ENCODE measurements at places on chromosomes 5 and 9.

DNA sequence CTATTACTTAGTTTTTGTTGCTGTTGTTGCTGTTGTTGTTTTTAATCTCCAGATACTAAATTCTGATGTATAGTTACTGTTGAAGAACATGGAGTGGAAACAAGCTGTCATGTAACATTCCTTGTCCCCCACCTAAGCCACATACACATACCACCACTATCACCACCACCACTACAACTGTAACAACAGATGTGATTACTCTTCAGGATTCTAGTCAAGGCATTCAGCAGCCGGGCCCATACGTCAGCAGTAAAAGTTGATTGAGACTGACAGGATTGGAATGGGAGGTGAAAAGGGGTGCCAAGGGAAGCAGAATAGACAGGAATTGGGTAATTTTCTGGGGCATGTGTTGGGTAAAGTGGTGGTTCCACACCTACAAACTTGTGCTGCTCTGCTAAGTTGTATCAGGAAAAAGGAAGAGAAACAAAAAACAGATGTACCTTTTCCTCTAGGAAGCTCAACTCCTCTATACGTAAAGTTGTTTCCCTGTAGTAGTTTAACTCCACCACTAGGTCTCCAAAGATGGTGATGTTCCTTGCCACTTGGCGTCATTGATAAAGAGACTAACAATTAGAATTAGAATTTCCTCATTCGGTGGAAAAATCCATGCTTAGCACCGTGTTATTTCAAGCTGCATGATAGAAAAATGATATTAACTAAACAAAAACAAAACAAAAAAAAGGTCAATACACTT is 138.6 kb downstream of the ARRDC3 start:
- no peak for DNase-seq

DNA sequence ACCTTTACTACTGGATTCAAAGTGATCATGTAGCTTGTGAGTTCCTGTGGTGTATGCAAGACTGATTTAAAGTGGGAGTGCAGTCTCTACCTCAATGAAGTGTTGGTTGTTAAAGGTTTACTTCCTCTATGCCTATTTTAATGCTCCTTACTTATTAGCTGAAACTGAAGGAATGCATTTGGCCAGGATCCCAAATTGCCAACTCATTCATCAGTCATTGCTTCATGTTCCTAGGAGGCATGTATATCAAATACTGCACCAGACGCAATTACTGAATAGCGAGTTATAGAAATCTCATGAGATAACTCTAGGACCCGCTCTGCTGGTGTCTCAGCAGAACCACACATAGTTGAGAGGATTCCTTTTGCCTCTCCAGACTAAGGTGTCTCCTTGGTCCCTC is 143.0 kb upstream of the RPS23 start:
- DNase-seq = no peak

- no peak for DNase-seq
Measured at GRCh38 chr5:173302546-173303155, 25.6 kb downstream of the STC2 start.

DNA sequence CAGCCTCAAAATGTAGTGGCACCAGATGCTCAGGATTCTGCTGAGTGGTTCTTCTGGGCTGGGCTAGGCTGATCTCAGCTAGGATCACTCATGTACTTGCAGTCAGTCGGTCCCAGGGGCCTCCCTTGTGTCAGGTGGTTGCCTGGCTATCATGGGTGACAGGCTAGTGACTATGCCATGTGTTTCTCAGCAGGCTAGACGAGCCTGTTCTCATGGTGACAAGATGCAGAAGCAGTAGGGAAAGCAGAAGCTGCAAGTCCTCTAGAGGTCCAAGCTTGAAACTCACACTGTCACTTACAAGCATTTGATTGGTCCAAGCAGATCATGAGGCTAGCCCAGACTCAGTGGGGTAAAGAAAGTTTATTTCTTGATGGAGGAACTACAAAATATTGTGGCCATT is 15.2 kb upstream of the KCNMB1 start:
- no peak for DNase-seq

- no peak for DNase-seq
Measured at GRCh38 chr9:34158362-34158869, 20.4 kb upstream of the UBAP1 start.

DNA sequence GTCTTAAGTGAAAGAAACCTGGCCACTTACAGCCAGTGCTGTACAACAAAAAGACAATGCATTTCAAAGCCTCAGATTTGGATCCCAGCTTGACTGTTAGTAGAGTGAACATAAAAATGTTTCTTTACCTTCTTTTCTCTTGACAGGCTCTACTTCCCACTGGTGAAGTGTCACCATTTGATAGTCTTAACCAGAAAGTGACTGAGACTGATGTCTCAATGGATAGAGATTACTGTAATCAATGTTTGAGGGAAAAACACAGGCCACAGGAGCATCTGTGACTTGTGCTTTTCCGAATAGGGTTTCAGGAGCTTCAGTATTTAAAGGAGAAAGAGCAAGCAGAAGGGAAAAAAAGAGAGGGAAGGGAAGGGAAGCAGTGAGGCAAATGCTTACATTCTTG is 41.7 kb upstream of the STK32A start:
- no peak for DNase-seq

DNA sequence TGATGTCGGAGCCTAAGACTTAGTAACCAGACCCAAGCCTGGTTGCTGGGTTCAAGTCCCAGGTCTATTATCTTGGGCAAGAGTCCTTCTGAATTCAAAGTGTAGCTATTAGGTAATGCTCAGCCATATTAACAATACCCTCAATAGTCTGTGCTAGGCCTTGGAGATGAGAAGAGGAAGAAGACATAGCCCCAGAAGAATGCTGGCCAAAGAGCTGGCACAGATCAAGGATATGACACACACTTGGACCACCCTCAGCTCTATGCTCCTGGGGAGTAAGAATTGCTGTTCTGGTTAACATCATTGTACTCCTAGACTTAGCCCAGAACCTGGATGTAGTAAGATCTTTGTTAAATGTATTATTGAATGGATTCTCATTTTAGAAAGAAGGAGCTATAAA is 426.7 kb downstream of the CDK5RAP2 start:
- DNase-seq = no peak

GRCh38 chr9:123866497-123866896 is 63.4 kb downstream of the DENND1A start:
- no peak for DNase-seq

- no peak for DNase-seq
Measured at GRCh38 chr5:35026280-35026840, 21.4 kb downstream of the AGXT2 start.

DNA sequence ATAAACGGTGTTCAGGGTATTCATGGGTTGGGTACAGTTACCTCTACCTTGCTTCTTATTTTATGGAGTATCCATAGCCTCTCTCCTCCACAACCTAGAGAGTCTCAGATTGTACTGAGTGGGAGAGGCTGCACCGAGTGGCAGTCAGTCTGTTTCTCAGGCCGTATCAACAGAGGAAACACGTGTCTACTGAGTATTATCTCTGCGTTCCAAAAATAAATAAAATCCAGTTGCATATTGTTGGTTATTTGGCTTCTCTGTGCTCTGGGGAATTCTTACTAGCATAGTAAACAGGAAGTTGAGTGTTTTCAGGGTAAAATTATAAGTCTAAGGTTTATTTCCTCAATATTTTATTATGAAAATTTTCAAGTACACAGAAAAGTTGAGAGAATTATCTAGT is 231.0 kb downstream of the ARHGEF28 start:
- DNase-seq = no peak

- no peak for DNase-seq
Measured at GRCh38 chr5:125696762-125697161, 726.4 kb upstream of the GRAMD2B start.

DNA sequence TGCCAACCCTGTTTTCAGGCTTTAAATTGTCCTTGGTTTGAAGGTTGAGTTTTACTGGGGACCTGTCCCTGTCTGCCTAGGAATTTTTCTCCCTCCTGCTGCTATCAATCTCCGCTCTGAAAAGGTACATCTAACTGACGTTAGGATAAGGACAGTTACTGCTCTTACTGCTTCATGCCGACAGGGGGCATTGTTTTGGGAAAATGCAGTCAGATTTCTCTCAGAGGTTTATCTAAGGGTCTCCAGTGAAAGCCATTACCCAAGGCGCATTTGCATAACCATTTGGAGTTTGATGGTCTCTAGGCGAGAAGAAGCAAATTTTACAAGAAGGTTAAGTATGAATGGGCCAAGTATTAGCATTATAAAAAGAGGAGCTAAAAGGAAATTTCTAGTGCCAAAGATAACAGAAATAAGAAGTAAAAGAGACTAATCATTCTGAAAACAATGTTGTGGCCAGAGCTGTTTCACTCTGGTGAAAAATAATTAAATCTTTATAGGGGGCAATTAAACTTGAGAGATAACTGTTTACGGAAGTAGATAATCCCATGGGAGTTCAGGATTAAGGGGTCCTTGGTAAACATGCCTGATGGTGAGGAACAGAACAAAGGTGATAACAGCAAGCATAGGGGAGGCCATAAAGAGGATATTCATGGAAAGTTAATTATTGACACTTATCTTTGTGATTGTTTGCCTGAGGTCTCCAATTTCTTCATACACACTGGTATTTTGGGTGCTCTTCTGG is 605.0 kb downstream of the MTRR start:
- no peak for DNase-seq

DNA sequence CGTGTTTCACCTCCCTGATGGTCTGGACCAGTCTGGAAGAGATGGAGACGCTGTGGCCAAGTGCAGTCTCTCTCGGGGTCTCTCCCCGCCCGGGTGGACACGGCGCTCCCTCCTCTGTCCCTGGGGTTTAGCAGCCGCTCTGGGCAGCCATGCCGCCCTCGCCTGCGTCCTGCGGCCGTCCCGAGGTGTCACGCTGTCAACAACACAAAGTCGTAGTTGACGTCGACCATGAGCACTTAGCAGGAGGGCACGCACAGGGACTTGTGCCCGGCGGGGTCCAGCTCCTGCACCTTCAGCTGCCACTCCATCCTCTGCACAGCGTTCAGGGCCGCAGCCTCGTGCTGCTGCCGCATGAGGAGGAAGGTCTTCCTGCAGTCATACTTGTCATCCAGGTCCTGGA is 368.9 kb downstream of the CDH9 start:
- DNase-seq = no peak

DNA sequence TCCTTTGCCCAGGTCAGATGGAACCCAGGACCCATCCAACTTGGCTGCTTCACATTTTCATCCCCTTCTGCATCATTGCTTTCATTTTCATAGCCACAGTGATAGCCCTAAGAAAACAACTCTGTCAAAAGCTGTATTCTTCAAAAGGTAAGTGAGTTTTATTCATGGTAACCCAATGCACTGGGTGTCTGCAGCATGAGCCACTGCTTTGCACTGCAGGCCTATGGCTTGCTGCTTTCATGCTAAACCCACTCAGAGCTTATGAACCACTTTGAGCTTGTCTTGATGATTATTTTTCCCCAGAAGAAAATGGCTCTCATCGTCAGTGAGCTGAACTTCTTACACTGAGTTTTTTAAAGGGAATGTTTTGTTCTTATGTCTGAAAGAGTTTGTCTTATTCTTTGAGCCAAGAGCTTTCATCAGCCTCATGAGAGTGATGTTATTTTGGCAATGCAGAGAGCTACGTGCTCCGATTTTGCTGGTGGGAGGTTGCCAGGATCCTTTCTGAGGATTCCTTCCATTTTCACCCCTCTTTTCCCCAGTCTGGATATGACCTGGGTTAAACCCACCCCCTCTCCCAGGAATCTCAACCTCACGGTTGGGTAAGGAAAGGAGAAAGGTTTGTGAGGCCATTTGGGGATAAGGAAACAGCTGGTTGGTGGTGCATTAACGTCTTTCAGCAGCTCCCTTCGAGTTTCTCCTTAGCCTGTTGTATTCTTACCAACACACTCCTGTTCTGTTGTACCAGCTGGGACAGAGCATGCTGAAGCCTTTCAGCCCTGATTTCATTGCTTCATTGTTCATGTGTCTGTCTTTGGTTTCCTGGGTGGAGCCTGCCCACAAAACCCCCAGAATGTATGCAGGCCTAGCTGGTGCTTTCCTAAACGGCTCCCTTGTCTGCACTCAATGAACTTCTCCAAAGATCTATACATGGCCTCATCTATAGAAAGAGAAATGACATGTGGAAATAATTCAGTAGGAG is 47.6 kb downstream of the PDCD1LG2 start:
- peak; percentile 13 for DNase-seq

DNA sequence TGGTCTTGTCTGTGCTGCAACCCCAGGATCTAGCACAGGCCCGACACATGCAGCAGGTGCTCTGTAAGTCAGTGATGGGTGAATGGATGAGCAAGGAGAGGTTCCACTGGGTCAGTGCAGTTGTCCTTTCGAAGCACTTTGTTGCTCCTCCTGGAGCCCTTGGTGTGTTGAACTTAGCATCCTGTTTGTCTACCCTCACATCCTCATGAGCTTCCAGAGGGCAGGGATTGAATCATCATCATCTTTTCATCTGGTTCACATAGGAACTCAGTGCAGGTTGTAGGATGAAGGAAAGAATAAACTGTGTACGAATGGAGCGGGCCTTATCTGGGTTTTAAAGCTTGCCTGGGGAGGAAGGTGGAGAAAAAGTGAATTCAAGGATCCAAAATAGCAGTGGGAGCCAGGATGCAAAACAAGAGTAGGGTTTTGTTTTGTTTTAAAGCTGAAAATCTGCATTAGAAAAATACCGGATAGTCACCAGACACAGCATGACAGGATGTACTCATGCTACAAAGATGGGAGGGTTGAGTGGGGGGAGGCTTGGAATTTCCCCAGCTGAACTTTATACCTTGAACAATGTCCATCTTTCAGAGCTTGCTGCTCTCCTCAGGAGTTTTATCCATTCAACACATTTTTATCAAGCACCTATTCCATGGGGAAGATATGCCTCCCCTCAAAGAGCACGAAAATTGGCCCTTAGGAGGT is 55.8 kb downstream of the PTTG1 start:
- no peak for DNase-seq

DNA sequence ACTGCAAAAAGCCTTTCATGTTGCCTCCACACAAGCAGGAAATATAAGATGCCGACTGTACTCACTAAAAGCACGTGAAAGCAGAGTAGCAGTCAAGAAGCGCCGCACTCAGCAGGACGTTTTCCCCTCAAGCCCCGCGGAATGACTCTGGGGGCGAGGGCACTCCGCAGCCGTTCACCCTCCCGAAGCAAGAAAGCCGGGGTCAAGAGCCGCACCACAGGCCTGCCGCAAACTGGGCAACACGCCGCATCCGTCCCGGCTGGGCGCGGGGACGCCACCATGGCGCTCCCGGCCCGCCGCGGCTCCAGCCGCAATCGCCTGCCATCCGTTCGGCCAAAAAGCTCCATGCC is 364 bp downstream of the RPS6 start:
- DNase-seq = no peak

DNA sequence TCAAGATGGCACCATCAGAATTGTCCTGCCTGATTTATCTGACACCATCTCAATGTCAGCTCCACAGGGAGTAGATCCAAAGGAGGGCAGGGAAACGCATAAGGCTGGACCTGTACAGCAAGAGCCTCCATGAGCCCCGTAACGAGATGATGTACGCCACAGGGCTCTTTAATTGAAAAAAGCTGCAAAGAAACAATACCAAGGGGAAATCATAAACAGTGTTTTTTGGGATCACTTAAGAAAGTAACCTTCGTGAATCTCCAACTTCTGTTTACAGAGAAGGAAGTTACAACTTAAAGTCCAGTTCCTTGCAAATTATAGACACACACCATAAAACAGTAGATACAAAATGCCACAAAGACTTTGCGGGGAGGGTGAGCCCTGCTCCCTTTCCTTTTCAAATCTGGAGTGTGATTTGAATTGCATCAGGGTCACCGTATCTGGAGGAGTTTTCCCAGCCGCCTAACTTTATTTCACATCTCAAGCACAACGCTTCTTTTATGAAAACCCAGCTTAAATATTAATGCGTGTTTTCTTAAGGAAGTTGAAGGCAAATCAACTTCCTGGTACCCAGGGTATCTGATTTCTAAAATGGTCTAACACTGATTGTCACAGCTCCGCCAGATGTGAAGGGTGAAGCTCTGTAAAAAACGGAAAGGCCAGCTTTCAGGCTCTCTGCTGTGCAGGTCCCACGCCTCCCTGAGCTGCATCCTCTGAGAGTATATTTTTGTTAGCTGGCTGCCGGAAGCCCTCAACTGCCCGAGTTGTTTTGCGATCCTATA is 88.9 kb downstream of the EBF1 start:
- DNase-seq = no peak

Measured in hippocampal formation (tissue), 2 donors.